ENCODE measurements at places on chromosomes 1 and 21.

DNA sequence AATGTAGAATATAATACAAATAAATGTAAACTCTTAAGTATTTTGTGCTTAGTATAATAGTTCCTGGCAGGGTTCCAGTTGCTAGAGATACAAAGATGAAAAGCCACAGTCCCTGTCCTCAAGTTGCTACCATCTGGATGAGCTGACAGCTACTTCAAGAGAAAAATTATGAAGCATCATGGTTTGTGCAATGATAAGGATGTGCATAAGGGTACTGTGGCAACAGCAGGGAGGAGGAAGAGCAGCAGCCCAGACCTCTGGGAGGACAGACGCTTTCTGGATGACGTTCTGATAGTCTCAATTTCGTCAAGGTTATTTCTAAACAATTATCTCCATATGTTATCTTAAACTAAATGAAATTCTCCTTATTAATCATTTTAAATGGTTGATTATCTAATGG is 198.9 kb downstream of the NTNG1 start:
- DNase-seq = no peak

DNA sequence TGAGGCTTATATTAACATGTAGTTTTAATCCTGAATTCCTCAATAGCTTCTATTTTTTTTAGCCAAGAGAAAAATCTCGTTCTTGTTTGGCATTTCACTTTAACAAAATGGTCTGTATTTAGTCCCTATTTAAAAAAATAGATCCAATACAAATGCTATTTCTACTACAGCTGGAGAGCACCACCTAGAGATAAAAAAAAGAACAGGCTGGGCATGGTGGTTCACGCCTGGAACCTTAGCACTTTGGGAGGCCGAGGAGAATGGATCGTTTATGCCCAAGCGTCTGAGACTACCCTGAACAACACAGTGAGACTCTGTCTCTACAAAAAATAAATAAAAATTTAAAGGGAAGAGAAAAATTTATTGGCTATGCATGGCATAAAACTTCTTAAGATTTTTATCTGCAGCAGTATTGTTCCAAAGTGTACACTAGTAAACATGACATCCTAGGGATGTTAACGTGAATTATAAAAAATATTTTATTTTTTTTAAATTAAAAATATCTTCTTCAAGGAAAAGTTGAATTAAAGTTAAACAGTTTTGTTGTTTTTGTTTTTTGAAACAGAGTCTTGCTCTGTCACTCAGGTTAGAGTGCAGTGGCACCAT is 4.4 kb downstream of the ST7L start:
- DNase-seq = peak; percentile 20

- no peak for DNase-seq
Observed at GRCh38 chr1:11697188-11697892, 5.8 kb downstream of the DRAXIN start.

DNA sequence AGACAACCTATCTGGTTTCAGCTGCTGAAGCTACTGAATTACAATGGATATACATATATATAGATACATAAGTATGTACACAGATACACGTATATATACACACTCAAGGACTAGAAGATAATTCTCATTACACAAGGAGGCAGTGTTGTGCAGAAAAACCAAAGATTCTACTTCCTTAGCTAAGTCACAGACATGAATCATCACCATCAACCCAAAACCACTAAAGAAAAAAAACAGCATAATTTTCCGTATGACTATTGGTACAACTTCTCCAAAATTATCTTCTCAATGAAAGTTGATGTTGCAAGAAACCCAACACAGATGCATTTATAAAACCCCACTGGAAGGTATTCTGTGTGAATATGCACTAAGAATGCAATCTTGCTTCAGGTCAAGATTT is 36.8 kb upstream of the RPF1 start:
- DNase-seq = no peak

GRCh38 chr1:10727751-10728232 is 68.7 kb downstream of the CASZ1 start:
- DNase-seq = no peak

GRCh38 chr1:157849229-157849875 is 7.7 kb upstream of the CD5L start:
- DNase-seq = no peak

GRCh38 chr1:248753708-248754280 is 1.8 kb downstream of the LYPD8 start:
- no peak for DNase-seq
